ENCODE measurements at places on chromosomes 3 and 15.

DNA sequence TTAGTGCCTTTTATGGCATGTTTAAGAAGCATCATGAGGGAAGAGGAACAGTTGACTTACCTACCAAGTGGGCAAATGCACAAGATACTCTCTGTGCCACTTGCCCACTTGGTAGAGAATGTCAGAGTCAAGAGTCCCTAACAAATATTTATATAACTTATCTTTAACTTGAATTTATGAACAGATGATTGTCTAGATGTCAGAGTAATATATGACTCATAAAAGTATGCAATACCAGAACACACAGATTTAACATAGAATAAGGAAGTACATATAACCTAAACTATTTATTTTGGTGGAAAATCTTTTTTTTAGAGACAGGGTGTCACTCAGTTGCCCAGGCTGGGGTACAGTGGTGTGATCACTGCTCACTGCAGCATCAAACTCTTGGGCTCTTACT, 130.0 kb upstream of the NANOGP8 start:
- DNase-seq, result no peak

- DNase-seq, result no peak
These were observed 468.6 kb downstream of the CNTN6 start for GRCh38 chr3:1561427-1561826.

DNA sequence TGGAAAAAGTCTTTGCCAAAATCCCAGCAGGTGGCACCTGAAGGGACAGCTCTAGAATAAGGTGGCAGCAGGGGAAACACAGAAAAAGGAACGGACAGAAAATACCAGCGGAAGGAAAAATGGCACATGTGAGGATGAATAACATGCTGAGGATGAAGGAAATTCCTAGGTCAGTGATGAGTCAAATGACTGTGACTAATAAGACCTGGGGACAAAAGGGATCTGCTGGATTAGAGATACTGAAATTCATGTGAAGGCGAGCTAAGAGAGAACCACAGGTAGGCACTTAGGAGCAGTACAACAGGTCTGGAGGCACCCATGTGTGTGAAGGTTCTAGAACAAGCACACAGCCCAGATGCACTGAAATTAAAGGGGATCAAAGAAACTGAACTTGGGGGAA, 482.5 kb downstream of the FOXP1 start:
- DNase-seq, result no peak

DNA sequence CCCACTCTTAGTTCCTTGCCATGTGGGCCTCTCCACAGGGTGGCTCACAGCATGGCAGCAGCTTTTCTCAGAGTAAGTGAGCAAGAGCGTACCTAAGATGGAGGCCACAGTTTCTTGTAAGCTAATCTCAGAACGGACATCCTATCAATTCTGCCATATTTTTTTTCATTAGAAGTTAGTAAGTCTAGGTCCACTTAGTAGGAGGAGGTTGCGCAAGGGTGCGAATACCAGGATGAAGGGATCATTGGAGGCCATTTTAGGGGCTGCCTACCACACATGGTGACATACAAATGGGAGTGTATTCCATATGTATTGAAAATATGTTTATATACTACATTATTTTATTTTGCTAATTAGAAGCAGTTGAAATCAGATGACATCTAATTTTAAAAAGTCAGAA, 31.5 kb downstream of the NR1D2 start:
- DNase-seq, result no peak

DNA sequence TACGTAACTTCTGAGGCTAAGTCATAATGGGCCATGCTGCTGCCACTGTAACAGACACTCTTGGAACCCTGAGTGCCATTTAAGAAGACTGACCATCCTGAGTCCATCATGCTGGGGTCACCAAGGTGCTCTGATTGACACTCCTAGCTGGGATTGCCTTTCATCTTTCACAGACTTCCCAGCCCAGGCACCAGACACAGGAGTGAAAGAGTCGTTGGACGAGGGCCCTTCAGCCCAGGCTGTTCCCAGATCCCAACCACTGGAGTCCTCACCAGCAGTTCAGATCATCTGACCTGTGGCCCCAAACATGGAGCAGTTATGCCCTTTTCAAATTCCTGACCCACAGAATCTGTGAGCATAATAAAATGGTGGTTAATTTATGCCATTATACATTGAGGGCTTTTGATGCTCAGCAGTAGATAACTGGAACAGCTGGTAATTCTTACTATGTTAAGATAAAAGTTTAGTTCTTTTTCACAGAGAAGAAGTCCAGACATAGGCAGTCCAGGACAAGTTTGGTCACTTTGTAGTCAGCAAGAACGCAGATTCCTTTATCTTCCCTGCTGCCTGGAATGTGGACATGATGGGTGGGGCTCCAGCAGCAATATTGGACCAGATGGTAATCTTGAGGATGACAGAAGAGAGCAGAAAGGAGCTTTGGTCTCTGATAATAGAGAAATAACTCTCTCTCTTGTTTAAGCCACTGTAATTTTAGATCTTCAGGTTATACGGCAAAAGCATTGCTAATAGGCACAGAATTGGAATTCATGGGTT, 7.3 kb upstream of the EHD4 start:
- DNase-seq, result no peak

DNA sequence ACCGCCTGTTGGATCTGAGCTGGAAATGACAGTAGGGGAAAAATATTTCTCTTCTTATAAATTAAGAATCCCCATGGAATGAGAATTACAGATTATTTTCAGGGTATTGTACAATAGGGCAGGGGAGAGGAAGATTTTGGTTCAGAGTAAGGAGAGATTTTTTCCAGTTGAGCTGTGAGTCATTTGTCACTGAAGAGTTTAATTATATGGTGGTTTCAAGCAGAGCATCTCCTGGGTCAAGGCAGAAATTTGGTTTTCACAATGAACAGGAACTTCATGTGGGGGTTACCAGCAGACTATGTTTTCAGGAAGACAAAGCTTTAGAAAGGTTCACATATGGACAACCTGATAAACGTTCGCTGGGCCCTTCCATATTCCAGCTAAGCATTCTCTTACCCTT, 182.8 kb upstream of the NR2E3 start:
- no peak for DNase-seq

DNA sequence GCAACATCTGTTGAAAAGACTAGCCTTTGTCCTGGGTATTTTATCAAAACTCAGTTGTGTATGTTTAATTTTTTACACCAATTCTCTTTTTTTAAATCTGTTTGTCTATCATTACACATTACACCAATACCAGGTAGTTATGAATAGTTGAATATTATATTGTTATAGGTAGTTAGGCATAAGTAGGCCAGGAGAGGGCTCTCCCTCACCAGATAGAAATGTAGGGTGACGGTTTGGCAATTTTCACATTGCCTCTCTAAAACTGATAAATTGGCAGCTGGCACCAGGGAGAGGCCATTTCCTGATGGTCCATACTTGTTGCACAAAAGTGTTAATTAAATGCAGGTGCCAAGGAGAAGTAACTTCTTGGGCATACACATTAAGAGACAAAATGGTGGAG, 483.1 kb upstream of the EPHA6 start:
- no peak for DNase-seq

- DNase-seq, result no peak
These were observed 4.7 kb upstream of the GCSAM start for GRCh38 chr3:112137781-112138180.

DNA sequence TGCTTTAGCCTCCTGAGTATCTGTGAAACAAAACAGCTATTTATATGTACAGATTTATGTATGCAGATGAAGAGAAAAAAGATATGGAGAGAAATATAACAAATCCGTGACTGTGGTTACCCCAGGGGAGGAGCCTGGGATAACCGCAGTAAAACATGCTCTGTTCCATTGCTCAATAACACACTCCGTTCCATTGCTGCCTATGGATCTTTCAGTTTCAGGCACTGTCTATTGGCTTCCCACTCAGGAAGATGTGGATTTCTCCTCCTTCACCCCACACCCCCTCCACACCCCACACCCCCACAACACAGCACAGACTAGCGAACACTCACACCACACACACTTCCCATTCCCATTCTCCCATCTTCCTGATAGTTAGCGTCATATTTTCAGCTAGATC, 47.9 kb downstream of the CDCP1 start:
- DNase-seq, result no peak

DNA sequence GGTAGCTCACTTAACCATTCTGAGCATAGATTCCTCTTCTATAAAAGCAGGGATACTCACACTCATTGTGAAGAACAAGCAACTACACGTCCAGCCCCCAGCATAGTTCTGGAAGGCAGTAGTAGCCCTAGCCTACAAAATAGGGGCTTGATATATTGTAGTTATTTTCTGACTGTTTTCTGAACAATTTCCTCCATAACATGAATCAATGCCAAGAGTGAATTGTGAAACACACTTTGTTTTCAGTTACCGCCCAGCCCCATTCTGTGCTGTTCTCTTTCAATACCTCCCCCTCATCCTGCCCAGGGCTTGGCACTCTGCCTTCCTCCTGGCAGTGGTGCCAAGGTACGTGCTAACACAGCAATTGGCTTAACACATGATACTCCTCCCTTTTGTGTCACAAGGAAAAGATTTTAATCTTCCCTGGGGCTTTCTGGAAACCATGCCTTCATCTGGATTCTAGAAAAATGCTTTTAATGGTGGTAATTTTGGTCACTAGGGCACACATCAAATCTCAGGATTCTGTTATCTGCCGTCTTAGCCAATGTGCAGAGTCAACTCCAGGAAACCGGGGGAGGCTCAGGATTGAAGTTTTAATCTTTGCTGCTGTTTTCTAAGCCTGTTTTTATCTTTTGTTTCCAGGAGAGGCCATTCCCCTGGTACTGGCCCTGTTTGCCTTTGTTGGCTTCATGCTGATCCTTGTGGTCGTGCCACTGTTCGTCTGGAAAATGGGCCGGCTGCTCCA, 37.2 kb downstream of the IL20RB start:
- DNase-seq, result no peak

GRCh38 chr15:86079508-86080266, at the start of gene AGBL1:
Gene AGBL1 (plus strand): TSS chr15:86079871.
- DNase-seq, result no peak

- DNase-seq, result peak; percentile 35
These were observed 184.5 kb downstream of the FEZF2 start for GRCh38 chr3:62188681-62189375.

GRCh38 chr3:144437989-144438388, 466.4 kb downstream of the DIPK2A start:
- no peak for DNase-seq

DNA sequence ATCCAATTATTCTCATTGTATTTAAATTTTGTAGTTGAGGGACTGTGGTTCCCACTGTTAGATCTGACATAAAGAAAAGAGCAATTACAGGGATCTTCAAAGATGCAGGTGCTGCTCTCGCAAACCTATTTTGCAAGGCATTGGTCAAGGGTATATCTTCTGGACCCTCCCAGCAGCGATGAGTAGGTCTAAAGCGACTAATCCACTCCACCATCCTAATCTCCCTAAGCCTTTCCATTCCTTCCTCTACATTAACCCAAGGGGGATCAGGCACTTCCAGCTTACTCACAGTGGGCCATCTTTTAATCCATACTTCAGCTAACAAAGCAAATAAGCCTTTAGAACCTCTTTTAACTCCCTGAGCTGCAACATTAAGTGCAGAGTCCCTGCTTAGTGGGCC, 37.0 kb upstream of the CPOX start:
- DNase-seq, result no peak

DNA sequence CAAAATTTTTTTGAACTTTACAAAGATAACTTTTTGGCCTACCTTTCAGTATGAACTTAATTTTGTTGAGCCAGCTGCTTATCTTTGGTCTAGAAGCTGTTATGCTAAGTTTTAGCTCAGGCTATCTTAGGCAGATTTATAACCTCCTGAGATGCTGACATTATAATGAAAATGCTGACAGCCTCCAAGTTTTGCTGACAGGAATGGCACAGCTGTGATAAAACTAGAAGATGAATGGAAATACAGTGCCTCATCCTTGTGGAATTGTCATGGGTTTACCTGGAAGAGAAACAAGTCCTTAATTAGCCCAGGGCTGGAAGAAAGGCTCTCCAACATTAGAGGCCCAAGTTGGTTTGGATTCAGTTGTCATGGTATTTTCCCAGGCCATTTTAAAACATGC, 123.3 kb downstream of the OXSM start:
- DNase-seq, result no peak

DNA sequence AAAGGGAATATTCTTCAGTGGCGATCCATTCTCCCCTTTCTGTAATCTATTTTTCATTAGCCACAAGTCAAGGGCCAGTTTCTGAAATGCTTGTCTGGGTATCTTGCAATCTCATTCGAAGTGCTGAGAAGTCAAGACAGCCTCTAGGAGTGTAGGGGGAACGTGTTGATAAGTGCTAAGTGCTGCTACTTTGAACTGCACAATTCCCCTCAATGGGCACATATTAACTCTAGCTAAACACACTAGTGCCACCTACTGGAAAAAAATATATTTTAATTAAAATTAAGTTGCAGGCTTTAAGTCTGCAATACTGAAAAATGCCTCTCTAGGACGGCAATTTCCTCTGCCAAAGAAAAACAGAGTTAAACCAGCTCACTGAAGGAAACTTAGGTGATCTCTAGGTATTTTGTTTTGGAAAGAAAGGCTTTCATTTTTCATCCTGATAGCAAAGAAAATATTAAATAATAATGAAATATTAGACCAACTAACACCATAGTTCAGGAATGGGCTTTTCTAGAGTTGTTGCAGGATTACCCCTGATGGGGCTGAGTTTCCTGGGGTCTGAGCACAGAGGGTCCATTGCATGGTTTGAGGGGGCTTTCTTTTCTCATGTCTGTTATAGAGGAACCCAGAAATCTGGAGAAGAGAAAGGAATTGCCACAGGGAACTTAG, 181.9 kb upstream of the KBTBD8 start:
- peak; percentile 43 for DNase-seq

DNA sequence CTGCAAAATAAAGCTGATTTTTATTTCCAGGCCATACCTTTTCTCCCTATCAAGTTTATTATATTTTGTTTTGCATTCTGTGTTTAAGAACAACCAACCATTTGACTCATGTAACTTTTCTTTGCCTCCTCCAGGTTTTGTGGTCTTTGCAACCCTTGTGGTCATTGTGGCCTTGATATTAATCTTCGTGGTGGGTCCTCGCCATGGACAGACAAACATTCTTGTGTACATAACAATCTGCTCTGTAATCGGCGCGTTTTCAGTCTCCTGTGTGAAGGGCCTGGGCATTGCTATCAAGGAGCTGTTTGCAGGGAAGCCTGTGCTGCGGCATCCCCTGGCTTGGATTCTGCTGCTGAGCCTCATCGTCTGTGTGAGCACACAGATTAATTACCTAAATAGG, 27.6 kb downstream of the NIPA2 start:
- DNase-seq, result no peak

- DNase-seq, result no peak
These were observed 6.3 kb downstream of the LAMP3 start for GRCh38 chr3:183156266-183156665.

GRCh38 chr15:67839499-67839928, 331 bp downstream of the RNU6-1 start:
- peak; percentile 61 for DNase-seq

GRCh38 chr3:160184655-160185054, 40.6 kb upstream of the C3orf80 start:
- DNase-seq, result no peak

- DNase-seq, result no peak
These were observed 60.2 kb downstream of the SLTM start for GRCh38 chr15:58873267-58873666.

GRCh38 chr3:134148534-134148933, 102.1 kb downstream of the RYK start:
- DNase-seq, result no peak

GRCh38 chr3:184910664-184911063, 98.7 kb downstream of the VPS8 start:
- no peak for DNase-seq

- DNase-seq, result no peak
These were observed 174.7 kb downstream of the IGF1R start for GRCh38 chr15:98823012-98823458.

Data from NCI-H2171 (cell line).